ENCODE measurements at places on chromosomes 6 and 20. TPM values are rescaled to one million over a fixed set of nuclear protein-coding genes. Genes with fewer than 3 reads are reported as not detected.

The CUL7 gene
- 49.3 TPM for total RNA-seq

The RIPPLY2 gene
- total RNA-seq: 0.28 TPM

The OR2J3 gene
- total RNA-seq: not detected

The LTA gene
- not detected for total RNA-seq

The BTN1A1 gene
- total RNA-seq: not detected

The VNN1 gene
- under 0.01 TPM for total RNA-seq

The IP6K3 gene
- 0.18 TPM for total RNA-seq

The GTF2H4 gene
- total RNA-seq: 11.1 TPM

The DAAM2 gene
- total RNA-seq: 1.9 TPM

The CDK19 gene
- total RNA-seq: 7.4 TPM

The ERVFRD-1 gene
- total RNA-seq: not detected

The EEF1A1 gene
- 32,567 TPM for total RNA-seq

The NKX2-4 gene
- total RNA-seq: not detected

The NKAIN2 gene
- not detected for total RNA-seq

The PTK7 gene
- 141 TPM for total RNA-seq

The SIM1 gene
- total RNA-seq: not detected

The OR12D3 gene
- not detected for total RNA-seq

The TFAP2C gene
- under 0.01 TPM for total RNA-seq

The CLVS2 gene
- under 0.01 TPM for total RNA-seq

The BYSL gene
- 13.6 TPM for total RNA-seq

The MUC21 gene
- total RNA-seq: not detected

The HSF2 gene
- 20.5 TPM for total RNA-seq

The RHAG gene
- total RNA-seq: not detected

The ID4 gene
- total RNA-seq: 10.2 TPM

Data from smooth muscle cell of bladder (primary cell).